ENCODE measurements at places on chromosomes 3 and 15.

- no peak for DNase-seq
Measured at GRCh38 chr3:87710511-87710910, 348.3 kb downstream of the CGGBP1 start.

- no peak for DNase-seq
Measured at GRCh38 chr3:69011096-69011730, 2.3 kb downstream of the EOGT start.

GRCh38 chr15:73258271-73259108, 110.3 kb downstream of the HCN4 start:
- no peak for DNase-seq

GRCh38 chr3:14925729-14926591, 21.4 kb upstream of the NR2C2 start:
- DNase-seq: no peak

DNA sequence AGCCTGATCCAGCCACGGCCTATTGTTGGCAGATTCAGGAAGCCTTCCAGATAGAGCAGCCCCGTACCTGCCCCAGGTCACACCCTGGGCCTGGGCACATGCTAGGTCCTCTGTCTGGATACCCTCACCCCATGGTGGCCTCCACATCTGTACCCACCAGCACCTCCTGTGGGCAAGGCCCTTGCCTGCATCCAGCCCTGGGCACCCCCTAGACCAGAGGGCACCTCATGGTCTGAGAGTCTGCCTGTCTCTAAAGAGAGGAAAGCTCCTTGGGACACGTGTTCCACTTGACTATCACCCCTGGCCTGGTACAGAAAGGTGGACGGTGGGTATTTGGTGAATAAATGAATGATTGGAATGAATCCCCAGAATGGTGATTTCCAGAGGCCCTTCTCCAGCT, 8.9 kb upstream of the COMMD4 start:
- no peak for DNase-seq

DNA sequence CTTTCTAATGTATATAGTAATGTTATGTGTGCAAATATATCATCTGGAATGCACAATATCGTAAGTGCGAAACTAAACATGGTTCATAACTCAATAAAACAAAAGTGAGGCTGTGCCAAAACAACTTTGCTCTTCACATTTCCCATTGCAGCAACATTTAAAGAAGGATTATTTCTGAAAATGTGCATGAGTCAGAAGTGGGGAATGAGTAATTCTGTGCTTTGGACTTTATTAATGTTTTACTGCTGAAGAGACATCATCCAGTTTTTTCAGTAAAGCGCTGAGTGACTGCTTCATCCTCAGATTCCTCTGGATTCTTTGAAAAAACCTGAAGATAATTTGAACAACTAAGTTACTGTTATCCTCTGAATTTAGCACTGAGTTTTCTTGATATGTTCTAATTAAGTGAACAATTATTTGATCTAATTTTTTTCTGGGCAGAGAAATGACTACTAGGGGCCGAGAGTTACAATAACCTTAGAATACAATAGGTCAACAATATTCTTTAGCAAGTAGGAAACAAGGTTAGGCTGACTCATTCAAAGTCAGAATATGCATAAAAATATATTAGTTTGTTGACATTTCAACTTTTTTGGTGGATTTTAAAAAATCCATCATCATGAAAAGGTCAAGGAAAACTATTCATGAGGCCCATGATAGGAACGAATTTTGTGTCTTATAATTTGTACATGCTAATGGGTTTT, 20.0 kb upstream of the PLCL2 start:
- DNase-seq: no peak

DNA sequence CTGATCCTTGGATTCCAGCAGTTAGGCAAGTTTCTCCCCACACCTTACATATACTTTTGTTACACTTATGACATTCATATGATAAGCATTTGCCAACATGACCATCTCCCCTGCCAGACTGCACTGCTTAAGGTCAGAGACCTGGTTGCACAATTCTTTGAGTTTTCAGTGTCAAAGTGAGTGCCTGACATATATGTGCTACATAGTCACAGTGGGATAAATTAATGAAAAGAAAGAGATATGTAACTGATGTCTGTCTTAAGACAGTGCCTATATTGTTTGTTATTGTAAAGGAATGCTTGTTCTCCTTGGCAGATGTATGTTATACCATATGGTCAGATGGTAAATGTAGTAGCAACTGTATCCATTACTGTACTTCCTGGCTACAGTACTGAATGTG, 3.5 kb upstream of the DCUN1D1 start:
- DNase-seq: no peak

DNA sequence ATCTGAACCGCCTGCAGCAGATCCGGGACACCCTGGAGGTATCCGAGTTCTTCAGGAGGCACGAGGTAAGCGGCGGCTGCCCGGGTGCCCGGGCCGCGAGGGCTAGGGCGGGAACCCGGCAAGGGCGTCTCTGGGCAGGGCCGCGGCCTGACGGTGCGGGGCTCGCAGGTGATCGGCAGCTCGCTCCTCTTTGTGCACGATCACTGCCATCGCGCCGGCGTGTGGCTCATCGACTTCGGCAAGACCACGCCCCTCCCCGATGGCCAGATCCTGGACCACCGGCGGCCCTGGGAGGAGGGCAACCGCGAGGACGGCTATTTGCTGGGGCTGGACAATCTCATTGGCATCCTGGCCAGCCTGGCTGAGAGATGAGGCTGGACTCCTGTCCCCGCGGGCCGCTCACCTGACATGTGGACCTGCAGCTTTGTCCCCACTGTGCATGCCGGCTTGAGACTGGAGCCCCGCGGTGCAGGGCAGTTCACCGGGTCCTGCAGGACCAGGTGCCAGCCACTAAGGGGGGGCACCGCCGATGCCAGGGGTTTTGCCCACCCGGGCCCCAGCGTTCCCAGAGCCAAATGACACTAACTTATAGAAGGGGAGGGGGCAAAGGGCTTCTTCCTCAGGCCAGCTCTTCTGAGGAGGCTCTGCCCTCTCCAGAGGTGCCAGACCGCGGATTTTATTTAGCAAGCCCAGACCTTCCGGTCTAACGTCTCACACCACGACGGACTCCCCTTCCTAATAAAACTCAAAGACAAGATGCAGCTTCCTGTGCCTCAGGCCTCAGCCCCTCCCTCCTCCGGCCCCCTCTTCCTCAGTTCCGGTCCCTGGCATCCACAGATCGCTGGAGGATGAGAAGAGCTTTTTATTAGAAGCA, 9.4 kb downstream of the ITPKA start:
- DNase-seq: peak; percentile 35

- DNase-seq: no peak
Measured at GRCh38 chr15:63111481-63111880, 10.2 kb upstream of the LACTB start.

GRCh38 chr3:187101184-187102072, 37.9 kb downstream of the RPL39L start:
- no peak for DNase-seq

DNA sequence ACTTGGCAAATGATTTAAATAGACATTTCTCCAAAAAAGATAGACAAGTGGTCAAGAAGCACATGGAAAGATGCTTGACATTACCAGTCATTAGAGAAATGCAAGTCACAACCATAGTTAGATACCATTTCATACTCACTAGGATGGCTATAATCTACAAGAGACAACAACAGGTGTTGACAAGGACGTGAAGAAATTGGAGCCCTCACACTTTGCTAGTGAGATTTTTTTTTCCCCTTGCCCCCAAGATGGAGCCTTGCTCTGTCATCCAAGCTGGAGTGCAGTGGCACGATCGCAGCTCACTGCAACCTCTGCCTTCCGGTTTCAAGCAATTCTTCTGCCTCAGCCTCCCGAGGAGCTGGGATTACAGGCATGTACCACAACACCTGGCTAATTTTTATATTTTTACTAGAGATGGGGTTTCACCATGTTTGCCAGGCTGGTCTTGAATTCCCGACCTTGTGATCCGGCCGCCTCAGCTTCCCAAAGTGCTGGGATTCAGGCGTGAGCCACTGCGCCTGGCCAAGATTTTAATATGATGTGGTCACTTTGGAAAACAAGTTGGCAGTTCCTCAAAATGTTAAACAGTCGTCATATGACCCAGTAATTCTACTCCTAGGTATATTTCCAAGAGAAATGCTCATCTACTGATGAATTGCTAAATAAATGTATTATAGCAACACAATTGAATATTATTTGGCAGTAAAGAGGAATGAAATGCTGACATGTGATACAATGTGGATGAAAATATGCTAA, 103.3 kb downstream of the ATG7 start:
- DNase-seq: no peak

- DNase-seq: no peak
Measured at GRCh38 chr3:81676706-81677456, 84.6 kb downstream of the GBE1 start.

GRCh38 chr3:55327131-55327920, 159.8 kb downstream of the WNT5A start:
- no peak for DNase-seq

DNA sequence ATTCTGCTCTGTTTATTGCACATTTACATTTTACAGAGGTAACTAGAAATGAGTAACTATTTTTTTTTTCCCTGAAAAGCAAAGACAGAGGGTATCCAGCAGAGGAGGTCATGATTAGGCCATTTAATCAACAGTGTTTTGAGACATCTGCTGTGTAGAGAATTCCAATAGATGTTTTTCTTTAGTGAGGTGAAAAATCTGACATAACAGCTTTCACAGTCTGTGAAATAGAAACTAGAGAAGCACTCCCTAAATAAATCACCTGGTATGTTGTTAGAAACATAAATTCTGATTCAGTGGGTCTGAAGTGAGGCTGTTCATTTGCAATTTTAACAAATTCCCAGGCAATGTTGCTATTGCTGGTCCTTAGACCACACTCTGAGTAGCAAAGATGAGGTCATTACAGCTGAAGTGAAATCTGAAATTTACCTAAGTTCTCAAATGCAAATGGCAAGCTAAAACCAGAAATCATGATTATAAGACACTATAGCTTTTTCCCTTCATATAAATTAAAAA, 329.2 kb upstream of the LRRC3B start:
- no peak for DNase-seq

DNA sequence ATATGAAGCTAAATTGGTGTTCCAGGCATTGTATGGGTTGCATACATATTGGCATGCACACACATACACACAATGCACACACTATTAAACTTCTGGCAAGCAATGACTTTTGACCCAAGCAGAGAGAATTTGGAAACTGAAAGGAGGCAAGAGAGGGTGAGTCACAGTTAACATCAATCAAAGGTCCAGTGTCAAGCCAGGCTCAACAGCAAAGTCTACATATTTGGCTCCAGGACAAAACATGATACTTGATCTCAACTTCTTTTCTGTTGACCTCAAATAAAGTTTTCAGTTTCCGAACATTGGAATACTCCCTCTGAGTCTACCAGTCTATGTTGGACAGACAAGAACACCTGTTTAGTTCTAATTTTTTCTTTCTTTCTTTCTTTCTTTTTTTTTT, 28.3 kb downstream of the IL12A start:
- DNase-seq: no peak

DNA sequence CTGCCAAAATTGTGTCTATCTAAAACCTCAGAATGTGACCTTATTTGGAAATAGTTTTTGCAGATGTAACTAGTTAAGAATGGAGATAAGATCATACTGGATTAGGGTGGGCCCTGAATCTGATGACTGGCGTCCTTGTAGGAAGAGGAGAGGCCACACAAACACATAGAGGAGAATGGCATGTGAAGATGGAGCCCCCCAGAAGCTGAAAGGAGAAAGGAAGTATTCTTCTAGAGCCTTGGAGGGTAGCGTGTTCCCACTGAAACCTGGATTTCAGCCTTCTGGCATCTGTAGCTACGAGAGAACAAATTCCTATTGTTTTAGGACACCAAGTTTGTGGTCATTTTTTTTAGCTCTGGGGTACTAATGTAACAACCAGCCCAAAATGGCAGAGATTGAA, 423.0 kb upstream of the TPM1 start:
- DNase-seq: no peak

DNA sequence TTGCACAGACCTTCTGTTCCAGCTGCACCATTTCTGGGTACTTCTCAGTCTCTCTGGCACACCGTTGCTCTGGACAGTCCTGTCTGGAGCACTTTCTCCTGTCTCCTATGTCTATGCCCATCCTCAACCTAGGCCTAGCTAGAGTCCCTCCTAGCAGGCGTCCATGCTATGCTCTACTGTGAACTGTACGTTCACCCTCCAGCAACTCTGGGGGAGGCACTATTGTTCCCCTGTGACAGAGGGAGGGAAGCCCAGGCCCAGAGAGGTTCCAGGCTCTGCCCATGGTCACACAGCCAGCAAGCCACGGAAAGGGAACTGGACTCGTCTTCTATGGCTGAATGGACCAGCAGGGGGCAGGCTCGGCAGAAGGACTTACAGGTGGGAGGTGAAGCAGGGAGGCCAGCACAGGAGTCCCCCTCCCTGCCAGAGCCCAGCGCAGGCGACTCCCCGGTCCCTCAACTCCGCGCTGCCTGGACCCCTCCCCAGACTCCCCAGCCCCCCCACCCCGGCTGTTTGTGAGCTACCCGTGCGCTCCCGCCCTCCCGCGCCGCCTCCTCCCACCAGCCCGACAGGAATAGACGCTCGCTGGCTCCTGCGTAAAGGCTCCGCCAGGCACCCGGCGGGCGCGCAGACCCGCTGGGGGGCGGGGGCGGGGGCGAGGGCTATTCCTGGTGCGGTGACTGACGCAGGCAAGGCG, 1.7 kb upstream of the LINGO1 start:
- DNase-seq: peak; percentile 73

DNA sequence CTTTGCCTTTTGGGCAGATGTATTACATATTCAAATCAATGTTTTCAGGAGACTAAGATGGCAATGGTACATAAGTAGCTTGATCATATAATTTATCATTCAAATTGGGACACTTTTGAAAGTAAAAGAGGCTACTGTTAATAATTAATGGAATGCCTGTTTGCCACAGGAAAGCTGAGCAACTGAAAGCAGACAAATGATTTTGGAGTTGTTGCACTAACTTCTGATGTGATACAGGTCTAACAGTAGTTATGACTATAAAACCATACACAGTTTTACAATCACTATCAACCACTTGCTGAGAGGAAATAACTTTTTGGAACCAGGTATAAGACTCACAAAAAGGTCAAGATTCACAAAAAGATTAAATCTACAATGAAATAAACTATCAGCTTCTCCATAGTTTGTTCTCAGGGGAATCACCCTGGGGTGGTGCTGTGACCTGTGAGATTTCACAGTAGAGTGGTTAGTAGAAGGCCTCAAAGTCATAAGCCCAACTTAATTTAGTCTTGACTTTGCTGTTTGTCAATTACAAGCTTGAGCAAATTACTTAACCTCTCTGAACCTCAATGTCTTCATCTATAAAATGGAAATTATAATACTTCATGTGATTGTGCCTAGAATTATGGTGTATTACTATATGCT, 42.7 kb downstream of the HHLA2 start:
- no peak for DNase-seq

Measured in HL-60 (cell line).